ENCODE measurements at places on chromosomes 2 and 18.

DNA sequence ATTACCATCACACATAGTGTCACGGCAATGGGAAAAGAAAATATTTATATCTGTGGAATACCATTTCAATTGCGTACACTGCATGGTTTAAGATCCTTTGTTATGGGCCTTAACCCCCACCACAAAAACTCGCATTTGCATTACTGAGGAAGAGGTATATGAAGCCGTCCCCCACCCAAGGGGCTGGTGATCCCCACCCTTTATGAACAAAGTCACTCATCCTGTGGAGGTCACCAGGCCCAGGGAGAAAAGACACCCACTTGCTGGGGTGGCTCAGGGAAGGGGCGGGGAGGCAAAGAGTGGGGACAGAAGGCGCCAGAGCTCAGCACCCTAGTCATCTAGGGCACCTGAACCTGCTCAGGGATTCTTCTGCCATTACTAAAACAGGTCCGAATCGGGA, 133.8 kb downstream of the ZNF516 start:
- no peak for DNase-seq

GRCh38 chr2:237527233-237527632, 39.1 kb upstream of the PRLH start:
- DNase-seq, result no peak

GRCh38 chr2:231069379-231070054, 12.8 kb downstream of the PSMD1 start:
- no peak for DNase-seq

DNA sequence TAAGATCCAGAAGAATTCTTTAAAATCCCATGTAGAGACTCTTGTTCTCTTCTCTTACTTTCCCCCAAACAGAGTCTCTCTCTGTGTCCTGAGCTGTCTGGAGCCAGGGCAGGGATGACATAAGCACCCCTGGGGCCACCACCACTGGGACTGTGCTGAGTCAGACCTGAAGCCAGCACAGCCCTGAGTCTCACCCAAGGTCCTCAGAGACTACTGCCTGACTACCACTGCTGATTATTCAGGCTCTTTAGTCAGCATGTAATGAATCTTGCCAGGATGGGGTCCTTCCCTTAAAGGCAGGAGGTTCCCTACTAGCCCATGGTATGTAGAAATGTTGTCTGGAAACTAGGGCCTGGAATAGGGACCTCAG, 34.9 kb upstream of the DYNC1I2 start:
- no peak for DNase-seq

GRCh38 chr2:137675584-137676327, 288.5 kb upstream of the HNMT start:
- no peak for DNase-seq

DNA sequence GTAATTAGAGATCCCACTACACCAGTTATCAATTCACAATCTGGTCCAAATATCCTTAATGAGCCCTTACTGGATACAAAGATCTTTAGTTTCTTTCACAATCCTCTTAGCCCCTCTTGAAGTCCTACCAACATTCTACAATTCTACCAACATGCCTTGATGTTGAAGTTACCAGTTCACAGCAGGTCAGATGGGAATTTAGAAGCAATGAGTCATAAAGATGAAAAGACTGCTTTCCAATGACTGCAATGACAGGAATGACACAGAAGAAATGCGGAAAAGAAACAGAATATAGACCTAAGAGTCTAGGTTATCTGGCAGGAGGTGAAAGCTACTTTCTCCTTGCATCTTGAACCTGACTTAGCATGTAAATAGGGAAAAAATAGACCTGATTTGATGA, 24.5 kb downstream of the RTTN start:
- no peak for DNase-seq

DNA sequence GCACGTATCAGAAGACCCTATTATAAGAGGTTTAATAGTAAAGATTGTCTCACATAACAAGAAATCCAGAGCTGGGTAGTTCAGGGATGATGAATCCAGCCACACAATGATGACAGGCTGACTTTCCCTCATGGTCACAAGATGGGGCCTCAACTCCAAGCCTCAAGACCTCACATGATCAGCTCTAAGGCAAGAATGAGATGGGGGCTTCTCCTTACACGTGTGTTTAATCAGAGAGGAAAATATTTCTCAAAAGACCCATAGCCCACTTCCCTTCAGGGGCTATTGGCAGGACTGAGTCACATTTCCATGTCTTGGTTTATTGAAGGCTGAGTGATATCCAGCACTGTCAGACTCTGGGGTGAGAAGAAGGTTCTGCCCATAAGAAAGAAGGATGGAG, 100.2 kb upstream of the FOSL2 start:
- no peak for DNase-seq

GRCh38 chr2:85707304-85707703, 13.1 kb downstream of the GNLY start:
- DNase-seq, result no peak

DNA sequence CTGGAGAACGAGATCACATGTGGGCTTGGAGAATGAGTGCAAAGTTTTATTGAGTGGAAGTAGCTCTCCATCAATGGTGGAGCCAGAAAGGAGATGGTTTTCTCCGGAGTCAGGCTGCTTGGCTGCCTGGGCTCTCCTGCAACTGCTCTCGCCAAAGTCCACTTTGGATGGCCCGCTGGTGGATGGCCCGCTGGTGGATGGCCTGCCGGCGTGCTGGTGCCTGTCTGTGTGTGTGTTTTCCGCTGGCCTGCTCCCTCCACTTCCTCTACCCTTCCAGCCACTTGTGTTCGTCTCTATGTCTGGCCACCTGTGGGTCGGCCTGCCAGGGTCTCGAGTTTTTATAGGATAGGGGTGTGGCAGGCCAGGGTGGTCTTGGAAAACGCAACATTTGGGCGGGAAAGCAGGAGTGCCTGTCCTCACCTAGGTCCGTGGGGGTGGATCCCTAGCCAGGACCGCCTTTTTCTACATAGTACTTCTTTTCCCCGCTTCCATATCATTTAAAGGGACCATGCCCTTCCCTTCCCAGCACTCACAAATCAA, 1292.1 kb upstream of the PIK3C3 start:
- no peak for DNase-seq

DNA sequence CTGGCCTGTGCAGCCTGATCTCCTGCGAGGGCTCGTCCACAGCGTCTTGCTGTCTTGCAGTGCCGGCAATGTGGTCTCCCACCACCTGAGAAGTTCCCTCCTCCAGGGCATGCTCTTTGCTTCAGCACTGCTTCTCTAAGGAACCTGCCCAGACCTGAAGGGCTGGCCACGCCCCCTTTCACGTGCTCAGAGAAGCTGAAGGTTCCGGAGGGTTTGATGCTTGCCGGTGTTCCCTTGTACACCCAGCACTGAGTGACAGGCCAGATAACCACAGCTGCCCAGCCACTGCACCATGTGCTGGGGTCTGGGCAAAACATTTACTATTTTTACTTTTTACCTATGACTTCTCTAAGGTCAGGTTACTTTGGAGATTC, 1.7 kb upstream of the POLR2D start:
- DNase-seq, result peak; percentile 37

- DNase-seq, result no peak
These were observed 147.9 kb downstream of the MYT1L start for GRCh38 chr2:2183176-2183575.

GRCh38 chr2:235576337-235576910, 82.6 kb downstream of the AGAP1 start:
- no peak for DNase-seq

- DNase-seq, result no peak
These were observed 677.0 kb upstream of the FANCL start for GRCh38 chr2:58918141-58918540.

- DNase-seq, result no peak
These were observed 33.6 kb downstream of the EHD3 start for GRCh38 chr2:31267437-31268120.

- DNase-seq, result no peak
These were observed 82.9 kb downstream of the ADCYAP1 start for GRCh38 chr18:987325-988186.

- no peak for DNase-seq
These were observed 644 bp upstream of the DYM start for GRCh38 chr18:49460976-49461601.

DNA sequence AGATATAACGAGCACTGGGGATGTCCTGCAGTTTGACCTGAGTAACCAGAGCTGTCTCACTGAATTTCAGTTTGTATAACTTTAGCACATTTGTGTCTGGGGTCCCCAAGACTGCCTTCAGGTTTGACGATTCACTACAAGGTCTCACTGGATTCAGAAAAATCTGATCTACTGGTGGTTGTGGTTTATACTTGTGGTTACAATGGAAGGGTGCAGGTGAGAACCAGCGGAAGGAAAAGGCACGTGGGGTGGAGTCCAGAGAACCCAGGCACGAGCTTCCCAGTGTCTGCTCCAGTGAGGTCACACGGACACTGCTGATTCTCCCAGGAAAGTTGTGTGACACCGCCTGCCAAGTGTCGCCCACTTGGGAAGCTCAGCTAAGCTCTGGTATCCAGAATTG, 126.0 kb downstream of the ZNF236 start:
- DNase-seq, result no peak

DNA sequence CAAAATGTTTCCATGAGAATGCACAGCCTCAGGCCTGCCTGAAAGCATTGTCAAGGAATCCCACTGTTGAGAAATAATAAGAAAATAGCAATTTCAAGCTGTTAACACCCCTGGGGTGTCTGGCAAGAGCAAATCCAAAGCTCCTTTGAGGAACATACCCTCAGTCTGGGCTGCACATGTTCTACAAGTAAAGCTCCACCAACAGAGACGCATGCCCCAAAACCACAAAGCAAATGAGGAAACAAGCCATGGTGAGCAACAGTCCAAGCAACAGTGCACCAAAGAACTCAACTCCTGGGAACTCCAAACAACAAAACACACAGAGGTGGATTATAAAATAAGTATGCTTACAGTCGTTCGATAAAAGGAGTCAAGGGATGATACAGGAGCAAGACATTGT, 40.3 kb downstream of the CYP27C1 start:
- DNase-seq, result no peak

GRCh38 chr2:171787333-171788072, 100.2 kb downstream of the DYNC1I2 start:
- DNase-seq, result no peak

GRCh38 chr2:231992888-231993287, 31.4 kb downstream of the DIS3L2 start:
- no peak for DNase-seq

DNA sequence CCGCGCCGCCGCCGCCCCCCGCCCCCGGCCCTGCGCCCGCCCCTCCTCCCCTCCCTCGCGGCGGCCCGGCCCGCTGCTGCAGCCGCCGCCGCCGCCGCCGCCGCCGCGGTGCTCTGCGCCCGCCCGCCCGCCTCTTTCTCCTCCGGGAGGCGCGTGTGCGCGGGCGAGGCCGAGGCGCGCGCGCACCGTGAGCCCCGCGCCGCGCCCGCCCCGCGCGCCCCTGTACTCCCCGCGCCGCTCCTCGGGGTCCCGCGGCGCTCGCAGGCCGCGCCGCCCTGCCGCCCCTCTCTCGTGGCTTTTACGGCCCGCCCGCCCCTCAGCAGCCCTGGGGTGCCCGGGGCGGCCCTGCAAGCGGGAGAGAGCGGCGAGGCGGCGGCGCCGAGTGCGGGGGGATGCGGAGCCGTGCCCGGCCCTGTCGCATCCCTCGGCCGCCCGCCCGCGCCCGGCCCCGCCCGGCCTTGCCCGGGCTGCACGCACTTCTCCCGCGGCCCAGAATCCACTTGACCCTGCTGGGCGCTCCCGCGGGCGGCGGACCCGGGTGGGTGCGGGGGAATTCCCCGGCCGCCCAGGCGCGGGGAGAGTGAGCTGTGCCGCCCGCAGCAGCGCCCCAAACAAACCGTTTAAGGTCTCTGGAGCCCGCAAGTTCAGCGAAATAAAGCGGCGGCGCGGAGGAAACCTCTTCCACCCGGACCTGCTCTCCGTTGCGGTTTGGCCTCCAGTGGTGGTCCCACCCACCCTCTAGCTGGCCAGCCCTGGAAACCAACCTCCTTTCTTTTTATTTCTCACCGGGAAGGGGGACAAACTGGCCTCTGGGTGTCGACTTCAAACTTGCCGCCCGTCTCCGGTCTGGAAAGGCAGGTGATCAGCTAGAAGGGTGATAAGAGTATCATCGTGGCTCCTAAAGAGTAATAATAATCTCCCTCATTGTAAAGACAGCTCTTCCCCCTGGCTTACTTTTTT, 37.4 kb downstream of the AFF3 start:
- DNase-seq, result peak; percentile 15

- DNase-seq, result no peak
These were observed 34.4 kb upstream of the TRAPPC8 start for GRCh38 chr18:31977270-31977872.

- DNase-seq, result no peak
These were observed 245.5 kb upstream of the CXCR4 start for GRCh38 chr2:136363470-136363869.

DNA sequence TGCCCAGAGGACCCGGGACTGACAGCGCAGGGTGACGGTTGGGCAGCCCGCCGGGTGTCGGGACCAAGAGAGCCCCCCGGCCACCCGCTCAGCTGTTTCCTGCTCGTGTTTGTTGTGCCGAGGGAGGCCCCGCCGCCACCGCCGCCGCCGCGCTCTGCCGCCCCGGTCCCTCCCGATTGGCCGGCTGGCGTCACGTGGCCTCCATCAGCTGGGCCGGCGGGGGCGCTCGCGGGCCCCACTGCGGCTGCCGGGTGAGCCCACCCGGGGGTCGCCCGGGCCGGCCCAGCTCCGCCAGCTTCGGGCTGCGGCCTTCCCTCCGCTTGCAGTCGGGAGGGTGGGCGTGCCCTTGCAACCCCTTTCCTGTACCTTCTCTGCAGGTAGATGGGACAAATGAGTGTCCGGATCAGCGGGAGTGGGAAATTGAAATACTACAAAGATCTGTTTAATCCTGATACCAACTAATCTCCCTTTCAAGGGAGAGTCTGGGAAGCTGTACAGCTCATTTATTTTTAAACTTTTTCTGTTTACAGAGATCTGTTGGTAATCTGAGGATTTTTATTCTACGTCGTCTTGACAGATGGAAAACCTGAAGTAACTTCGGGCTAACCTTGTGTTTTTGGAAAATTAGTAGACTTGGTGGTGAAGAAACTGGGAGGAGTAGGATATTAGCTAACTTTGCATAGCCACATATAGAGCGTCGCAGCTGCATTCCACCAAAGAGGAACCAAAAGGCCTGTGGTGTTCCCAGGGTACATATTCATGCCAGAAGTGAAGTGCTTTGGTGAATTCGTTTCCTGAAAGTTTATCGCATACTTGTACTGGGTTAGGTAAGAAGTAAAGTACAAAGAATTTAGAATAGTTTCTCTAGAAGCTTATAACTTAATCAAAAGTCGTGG, 1.2 kb downstream of the YPEL5 start:
- peak; percentile 70 for DNase-seq

- DNase-seq, result no peak
These were observed 9.9 kb upstream of the KLF11 start for GRCh38 chr2:10033251-10034006.
